M059J (cell line): ENCODE measurements at places on chromosomes 1 and 21. TPM values are rescaled to one million over a fixed set of nuclear protein-coding genes. Genes with fewer than 3 reads are reported as not detected.

Gene ATP5PB
- 486 and 582 TPM in 2 replicates for total RNA-seq

Gene RNU11
- total RNA-seq = not detected in 2 replicates

Gene ZFP69
- total RNA-seq = 3.6 and 4.4 TPM in 2 replicates

Gene LY9
- total RNA-seq = not detected in 2 replicates

Gene MTMR11
- 6.1 and 8.3 TPM in 2 replicates for total RNA-seq

Gene USH2A
- total RNA-seq = not detected in 2 replicates

Gene OR6Y1
- not detected in 2 replicates for total RNA-seq

Gene SLC44A5
- total RNA-seq = 0.12 TPM in 1 of 2 replicates, not detected in the other

Gene RAD54L
- 9.8 and 24.2 TPM in 2 replicates for total RNA-seq

Gene FNBP1L
- 18.7 and 21.7 TPM in 2 replicates for total RNA-seq

Gene CCDC27
- total RNA-seq = not detected in 2 replicates

Gene TAL1
- not detected in 2 replicates for total RNA-seq

Gene SLFNL1
- total RNA-seq = 0.15 TPM in 1 of 2 replicates, not detected in the other

Gene S100A16
- total RNA-seq = 138 and 163 TPM in 2 replicates

Gene BACE2
- total RNA-seq = 194 and 229 TPM in 2 replicates

Gene SLC35E2B
- total RNA-seq = 11.5 and 25.5 TPM in 2 replicates

Gene PYHIN1
- not detected in 2 replicates for total RNA-seq

Gene TP73
- 0.42 and 0.91 TPM in 2 replicates for total RNA-seq

Gene DCDC2B
- not detected in 2 replicates for total RNA-seq

Gene HYI
- 43.7 and 50.9 TPM in 2 replicates for total RNA-seq

Gene S100A14
- not detected in 2 replicates for total RNA-seq

Gene LIPI
- not detected in 2 replicates for total RNA-seq

Gene HSPA6
- 0.15 and 0.44 TPM in 2 replicates for total RNA-seq

Gene PCAT6
- total RNA-seq = 0.69 TPM in 1 of 2 replicates, not detected in the other

Gene CD55
- 54.5 and 61.1 TPM in 2 replicates for total RNA-seq

Gene PAX7
- total RNA-seq = not detected in 2 replicates

Gene ZZZ3
- total RNA-seq = 71.4 and 105 TPM in 2 replicates

Gene CLIC6
- total RNA-seq = 0.02 and 0.25 TPM in 2 replicates

Gene AGMAT
- total RNA-seq = 1.3 and 2.6 TPM in 2 replicates

Gene TFF1
- not detected in 2 replicates for total RNA-seq

Gene BGLAP
- not detected in 2 replicates for total RNA-seq

Gene AMY1A
- not detected in 2 replicates for total RNA-seq

Gene CLK2
- total RNA-seq = 15.1 and 15.8 TPM in 2 replicates

Gene ZSWIM5
- 0.02 and 0.49 TPM in 2 replicates for total RNA-seq

Gene ACKR1
- total RNA-seq = not detected in 2 replicates

Gene KCNJ9
- total RNA-seq = not detected in 2 replicates

Gene AMIGO1
- 1.1 and 2.4 TPM in 2 replicates for total RNA-seq

Gene OR6K3
- total RNA-seq = not detected in 2 replicates

Gene PIK3R3
- total RNA-seq = 13.1 and 20.6 TPM in 2 replicates

Gene AZIN2
- total RNA-seq = 0.20 and 2.8 TPM in 2 replicates

Gene ANGPTL7
- 0.12 and 0.22 TPM in 2 replicates for total RNA-seq

Gene OR2T10
- total RNA-seq = not detected in 2 replicates

Gene PFKL
- total RNA-seq = 129 and 226 TPM in 2 replicates

Gene NCMAP
- not detected in 2 replicates for total RNA-seq

Gene NIBAN1
- total RNA-seq = 23.3 and 36.0 TPM in 2 replicates

Gene LAD1
- total RNA-seq = 0.07 TPM in 1 of 2 replicates, not detected in the other

Gene SPTA1
- total RNA-seq = 0.02 and 0.30 TPM in 2 replicates

Gene SELE
- not detected in 2 replicates for total RNA-seq

Gene OR2T2
- not detected in 2 replicates for total RNA-seq

Gene FMO1
- not detected in 2 replicates for total RNA-seq

Gene PRKCZ
- total RNA-seq = 0.44 TPM in 1 of 2 replicates, not detected in the other

Gene RBM11
- total RNA-seq = 0.20 TPM in 1 of 2 replicates, not detected in the other

Gene PTGS2
- 29.4 and 29.9 TPM in 2 replicates for total RNA-seq

Gene FMO2
- not detected in 2 replicates for total RNA-seq

Gene DNALI1
- 0.49 and 1.9 TPM in 2 replicates for total RNA-seq

Gene GREM2
- 0.15 TPM in 1 of 2 replicates, not detected in the other for total RNA-seq
